ENCODE measurements at places on chromosomes 7 and 10.

DNA sequence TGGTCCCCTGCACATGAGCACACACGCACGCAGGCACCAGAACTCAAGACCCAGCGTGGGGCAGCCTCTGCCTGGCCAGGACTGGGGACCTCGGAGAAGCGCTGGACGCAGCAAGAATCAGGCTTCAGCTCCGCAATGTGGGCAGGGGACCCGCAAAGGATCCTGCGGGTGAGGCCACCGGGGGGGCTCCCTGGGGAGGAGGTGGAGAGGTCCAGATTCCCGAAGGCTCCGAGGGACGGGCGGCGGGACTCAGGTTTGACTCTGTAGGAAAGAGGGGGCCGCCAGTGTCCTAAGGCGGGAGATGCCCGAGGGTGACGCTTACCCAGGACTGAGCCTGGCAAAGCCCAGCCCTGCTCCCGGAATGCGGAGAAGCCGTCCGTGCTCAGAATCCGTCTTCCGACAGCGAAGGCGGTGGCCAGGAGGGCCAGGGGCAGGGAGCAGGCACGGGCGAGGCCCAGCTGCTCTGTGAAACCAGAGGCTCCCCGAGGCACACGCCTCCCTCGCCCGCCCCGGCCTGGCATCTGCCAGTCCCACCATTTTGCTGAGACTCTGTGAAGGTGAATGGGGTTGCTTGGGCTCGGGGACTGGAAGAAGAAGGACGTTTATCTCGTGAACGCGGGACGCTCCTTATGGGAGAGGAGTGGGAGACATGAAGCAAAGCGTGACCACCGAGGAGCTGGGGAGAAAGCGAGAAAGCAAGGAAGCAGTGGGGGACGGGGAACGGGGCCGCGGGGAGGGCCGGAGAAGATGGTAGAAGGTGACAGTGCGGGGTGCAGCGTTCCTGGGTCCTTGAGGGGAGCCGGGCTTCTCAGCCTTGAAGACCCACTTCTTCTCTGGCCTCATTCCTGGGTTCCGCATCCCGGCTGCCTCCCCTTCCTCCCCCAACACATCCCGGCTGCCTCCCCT is 489.2 kb downstream of the PTPRN2 start:
- no peak for DNase-seq

DNA sequence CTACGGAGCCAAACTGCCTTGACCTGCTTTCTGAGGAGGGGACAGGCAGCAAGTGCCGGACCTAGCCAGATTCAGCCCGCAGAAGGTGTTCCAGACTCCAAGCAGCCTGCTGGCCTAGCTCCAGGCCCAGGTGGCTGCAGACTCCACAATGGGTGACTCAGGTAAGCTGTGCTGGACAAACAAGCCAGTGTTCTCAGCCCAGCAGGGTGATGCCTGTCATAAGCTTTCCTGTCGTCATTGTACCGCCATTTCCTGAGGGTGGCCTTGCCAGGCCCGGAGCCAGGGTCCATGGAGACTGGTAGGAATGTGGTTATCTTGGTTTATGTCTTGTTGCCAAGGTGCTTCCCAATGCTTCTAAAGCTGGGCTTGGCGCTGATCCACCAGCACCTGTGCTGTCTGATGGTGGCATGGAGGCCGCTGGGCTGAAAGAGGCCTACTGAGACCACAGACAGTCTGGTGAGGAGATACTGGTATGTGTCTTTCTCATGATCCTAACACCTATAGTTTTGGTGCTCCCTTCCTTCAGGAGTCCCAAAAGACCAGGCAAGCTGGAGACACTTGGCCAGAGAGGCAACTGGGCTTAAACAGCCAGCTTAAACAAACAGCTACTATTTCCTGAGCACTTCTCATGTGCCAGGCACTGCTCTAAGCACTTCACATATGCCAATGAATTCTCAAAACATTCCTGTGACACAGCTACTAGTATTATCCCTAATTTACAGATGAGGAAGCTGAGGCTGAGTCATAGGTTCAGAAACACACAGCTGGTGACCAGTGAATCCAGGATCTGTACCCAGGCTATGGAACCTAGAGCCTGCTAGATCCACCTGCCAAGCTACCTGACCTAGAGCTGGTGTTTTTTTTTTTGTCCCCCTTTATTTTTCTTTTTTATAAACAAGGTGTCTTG is 42.0 kb downstream of the ZC3HC1 start:
- DNase-seq: peak; percentile 94

GRCh38 chr7:18336626-18337025 is 158.9 kb upstream of the HDAC9 start:
- no peak for DNase-seq

- DNase-seq: peak; percentile 44
Observed at GRCh38 chr10:29795850-29796249, 161.1 kb upstream of the SVIL start.
